ENCODE measurements at places on chromosomes 1 and 21.
A peak's percentile ranks its signal among the peaks of the same experiment; 100 is the strongest.

DNA sequence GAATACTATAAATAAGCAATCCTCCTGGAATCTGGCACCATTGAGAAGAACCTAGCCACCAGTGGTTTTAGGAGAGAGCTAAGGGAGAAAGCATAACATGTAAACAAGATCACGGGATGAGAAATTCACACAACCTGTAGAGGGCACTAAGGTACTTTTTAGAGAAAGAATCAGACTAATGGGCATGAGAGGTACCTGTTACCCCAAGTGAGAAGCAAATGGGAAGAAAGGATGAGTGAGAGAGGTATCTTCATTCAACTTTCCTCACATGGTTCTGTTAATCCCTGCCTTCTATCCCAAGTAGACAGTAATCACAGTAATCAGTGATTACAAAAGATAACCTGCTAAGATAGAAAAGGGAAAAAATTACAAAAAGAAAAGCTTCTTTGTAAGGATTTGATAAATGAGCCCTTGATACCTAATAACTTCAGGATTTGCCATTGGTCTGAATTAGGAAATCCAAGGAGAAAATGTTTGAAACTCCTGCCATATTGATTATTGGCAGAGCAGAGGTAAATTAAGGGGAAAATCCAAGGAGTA lies 251.1 kb upstream of the ADGRL2 start:
- peak; percentile 31 for DNase-seq

- no peak for DNase-seq
Observed at GRCh38 chr1:67804710-67805109, 28.6 kb downstream of the GNG12 start.

DNA sequence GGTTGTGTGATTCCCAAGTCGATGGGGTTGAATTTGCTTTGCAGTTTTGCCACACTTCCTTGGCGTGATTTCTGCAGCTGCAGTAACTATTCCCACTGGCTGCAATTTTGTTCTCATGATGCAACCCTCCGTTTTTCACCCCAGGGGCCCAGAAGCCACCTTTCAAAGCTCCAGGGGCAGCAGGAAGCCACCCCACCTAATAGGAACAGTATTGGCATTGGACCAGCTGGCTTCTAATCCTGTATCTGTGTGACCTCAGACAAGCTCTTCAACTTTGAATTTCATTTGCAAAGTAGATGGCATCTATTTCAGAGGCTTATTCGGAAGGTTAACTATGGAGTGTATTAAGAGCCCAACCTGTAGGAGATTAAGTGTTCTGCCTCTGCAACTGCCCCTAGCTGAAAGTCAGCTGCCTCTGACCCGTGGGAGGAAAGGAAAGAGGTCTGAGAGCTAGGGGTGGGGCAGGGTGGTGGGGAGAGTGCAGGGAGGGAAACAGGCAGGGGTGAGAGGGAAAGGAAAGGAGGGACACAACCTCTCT lies 12.6 kb downstream of the C1orf115 start:
- no peak for DNase-seq

GRCh38 chr1:93015590-93015989 lies 54.3 kb upstream of the DIPK1A start:
- DNase-seq = no peak

DNA sequence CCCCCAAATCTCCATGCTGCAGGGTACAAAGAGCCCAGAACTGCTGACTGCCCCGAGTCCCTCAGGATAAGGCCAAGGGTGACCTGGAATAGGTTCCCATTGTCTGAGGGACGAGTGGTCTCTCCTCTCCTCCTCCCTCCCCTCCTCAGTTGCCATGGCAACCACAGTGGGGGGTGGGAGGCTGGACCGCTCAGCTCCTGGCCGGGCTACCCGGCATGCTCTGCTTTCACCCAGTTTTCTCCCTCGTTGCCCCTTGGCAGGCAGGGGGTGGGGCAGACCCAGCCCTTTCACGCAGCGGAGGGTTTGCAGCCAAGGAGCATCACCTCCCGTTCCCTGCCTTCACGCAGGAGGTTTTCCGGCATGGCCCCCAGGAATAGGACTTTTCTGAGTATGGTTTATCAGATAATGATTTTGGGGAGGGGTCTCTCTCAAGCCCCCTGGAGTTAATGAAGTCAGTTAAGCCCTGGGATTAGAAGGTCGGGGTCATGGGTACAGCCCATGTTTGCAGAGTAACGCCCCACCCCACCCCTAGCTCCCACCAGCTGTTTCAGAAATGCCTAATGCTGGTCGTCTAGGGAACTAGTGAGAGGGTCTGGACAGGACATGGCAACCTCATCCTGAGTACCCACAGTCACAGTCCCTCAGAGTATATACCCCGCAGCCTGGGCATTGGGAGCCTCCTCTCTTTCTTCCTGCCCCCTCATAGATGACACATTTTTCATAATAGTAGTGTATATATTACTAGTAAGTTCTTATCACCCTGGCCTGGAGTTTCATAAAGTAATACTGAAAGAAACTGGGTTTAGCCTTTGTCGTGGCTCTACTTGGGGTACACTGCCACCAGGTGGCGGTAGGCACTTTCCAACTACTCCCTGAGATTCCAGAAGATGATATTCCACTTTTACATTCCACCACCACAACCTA lies 20.7 kb downstream of the C1QB start:
- DNase-seq = peak; percentile 27

Data from Kasumi-1 (cell line).